ENCODE measurements at places on chromosomes 3 and 15.

DNA sequence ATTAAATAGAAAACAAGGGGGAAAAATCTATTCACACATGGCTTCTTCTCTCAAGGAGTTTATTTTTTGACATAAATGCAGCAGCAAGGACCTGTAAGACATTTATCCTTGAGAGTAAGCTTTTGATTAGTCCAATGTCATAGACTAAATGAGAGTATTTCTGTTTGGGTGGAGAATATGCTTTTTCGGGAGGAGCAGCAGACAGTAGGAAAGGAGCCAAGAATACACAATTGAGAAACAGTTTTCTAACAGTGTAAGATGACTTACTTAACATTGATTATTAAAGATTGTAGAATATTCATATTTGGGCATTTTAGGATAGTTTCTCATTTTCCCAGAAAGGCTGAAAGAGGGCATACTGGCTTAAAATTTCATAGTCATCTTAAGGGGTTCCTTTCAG is 65.9 kb upstream of the PAQR5 start:
- no peak for DNase-seq

- no peak for DNase-seq
Measured at GRCh38 chr15:27490867-27491595, 520.0 kb downstream of the GABRG3 start.

DNA sequence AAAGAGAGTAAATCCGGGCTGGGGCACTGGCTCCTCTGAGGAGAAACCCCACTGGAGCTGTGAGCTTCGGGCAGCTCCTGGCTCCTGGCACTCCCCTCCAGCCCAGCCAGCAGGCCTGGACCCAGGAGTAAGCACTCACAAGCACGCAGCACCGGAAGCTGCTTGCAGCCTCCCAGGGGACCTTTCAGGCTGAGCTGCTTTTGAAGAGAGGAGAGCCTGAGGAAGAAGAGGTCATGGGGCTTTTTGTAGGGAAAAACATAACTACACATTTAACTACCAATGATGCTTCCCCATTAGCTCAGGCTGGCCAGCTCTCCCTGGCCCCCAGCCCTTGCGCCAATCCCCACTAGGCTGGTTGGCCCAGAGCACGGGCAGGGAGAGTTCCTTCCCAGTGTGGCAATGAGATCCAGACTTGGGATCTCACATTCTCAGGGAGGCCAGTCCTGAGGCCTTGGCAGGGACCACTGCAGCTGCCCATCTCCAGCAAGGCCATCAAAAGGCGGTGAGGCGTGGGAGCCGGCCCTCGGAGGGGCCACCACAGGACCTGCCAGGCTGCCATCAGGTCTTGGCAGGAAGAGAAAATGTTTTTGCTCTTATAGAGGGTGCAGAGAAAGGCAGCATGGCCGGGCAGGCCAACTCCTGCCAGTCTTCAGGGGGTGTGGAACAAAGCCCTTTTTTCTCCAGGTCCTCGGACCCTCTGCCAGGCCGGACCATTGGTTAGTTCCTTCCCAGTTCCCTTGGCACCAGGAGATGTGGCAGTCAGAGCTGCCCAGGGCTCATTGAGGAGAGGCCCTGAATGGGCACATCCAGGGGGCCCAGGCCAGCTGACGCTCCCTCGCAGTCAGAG is 41.5 kb upstream of the MFGE8 start:
- DNase-seq = no peak

DNA sequence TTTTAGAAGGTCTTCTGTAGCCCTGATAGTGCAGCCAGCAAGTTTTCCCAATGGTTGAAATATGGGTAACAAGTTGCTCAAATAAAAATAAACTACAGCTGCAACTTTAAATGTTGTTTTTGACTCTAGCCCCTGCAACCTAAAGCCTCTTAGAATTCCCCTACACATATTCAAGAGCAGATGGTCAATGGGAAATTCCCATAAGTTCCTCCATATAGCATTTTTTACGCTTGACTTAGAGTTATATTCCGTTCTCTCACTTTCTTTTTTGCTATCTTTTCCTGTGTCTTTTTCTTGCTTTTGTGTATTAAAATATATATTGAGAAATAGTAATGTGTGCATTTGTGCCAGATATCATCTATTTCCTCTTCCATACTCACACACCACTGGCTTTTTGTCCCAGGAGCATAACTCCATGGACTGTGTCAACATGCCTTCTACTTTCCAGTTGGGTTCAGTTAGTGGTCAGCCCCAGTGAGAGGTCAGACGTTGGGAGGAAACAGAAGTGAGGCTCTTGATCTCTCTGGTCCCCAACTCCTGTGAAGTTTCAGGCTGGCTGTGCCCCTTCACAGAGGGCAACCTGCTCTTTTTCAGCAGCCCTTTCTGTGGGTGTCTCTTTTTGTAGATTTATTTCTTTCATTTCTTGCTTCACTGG is 63.3 kb upstream of the TP63 start:
- DNase-seq = no peak

GRCh38 chr15:91874992-91875660 is 21.6 kb downstream of the SLCO3A1 start:
- DNase-seq = no peak
